ENCODE measurements at places on chromosomes 1 and 21. TPM values are rescaled to one million over a fixed set of nuclear protein-coding genes. Genes with fewer than 3 reads are reported as not detected.

CD164L2 gene
- total RNA-seq = not detected

LAX1 gene
- 0.10 TPM for total RNA-seq

NLRP3 gene
- 0.33 TPM for total RNA-seq

PLA2G2D gene
- not detected for total RNA-seq

CDKN2C gene
- total RNA-seq = 4.3 TPM

CADM3 gene
- 0.33 TPM for total RNA-seq

FMO5 gene
- total RNA-seq = 1.4 TPM

IPO9 gene
- 29.1 TPM for total RNA-seq

CYP4X1 gene
- total RNA-seq = 1.2 TPM

CHML gene
- total RNA-seq = 12.3 TPM

ZDHHC18 gene
- total RNA-seq = 7.9 TPM

LCE1A gene
- total RNA-seq = not detected

FCGR1A gene
- 0.20 TPM for total RNA-seq

ARHGAP30 gene
- total RNA-seq = not detected

NEGR1 gene
- 15.7 TPM for total RNA-seq

HOOK1 gene
- total RNA-seq = not detected

APOBEC4 gene
- total RNA-seq = not detected

RNF186 gene
- total RNA-seq = not detected

LCE1D gene
- total RNA-seq = not detected

MRPL55 gene
- 50.7 TPM for total RNA-seq

SH2D1B gene
- total RNA-seq = not detected

TMEM200B gene
- total RNA-seq = 4.3 TPM

PRKAA2 gene
- 4.4 TPM for total RNA-seq

PODN gene
- total RNA-seq = 20.9 TPM

PGLYRP3 gene
- total RNA-seq = not detected

FCRL1 gene
- not detected for total RNA-seq

CCDC190 gene
- 1.8 TPM for total RNA-seq

S100A9 gene
- not detected for total RNA-seq

OPTC gene
- total RNA-seq = not detected

OR2L2 gene
- not detected for total RNA-seq

PRR9 gene
- 0.23 TPM for total RNA-seq

TTC39A gene
- 2.0 TPM for total RNA-seq

COL6A1 gene
- total RNA-seq = 1,943 TPM

IRF6 gene
- total RNA-seq = 4.1 TPM

ALG14 gene
- 3.5 TPM for total RNA-seq

OR14K1 gene
- not detected for total RNA-seq

CNR2 gene
- not detected for total RNA-seq

KRTAP10-11 gene
- total RNA-seq = not detected

PROX1 gene
- total RNA-seq = 0.07 TPM

LCE7A gene
- not detected for total RNA-seq

SLC2A5 gene
- total RNA-seq = 25.9 TPM

OXCT2 gene
- total RNA-seq = 1.8 TPM

UMODL1 gene
- total RNA-seq = 0.03 TPM

GJA9 gene
- 0.07 TPM for total RNA-seq

AIRE gene
- total RNA-seq = 0.07 TPM

Measured in smooth muscle cell of the pulmonary artery (primary cell).